ENCODE measurements at places on chromosomes 1 and 21.

GRCh38 chr1:17372955-17373354 lies 959 bp downstream of the PADI6 start:
- DNase-seq: no peak

- no peak for DNase-seq
These were observed 29.2 kb downstream of the MAPKAPK2 start for GRCh38 chr1:206713910-206714312.

DNA sequence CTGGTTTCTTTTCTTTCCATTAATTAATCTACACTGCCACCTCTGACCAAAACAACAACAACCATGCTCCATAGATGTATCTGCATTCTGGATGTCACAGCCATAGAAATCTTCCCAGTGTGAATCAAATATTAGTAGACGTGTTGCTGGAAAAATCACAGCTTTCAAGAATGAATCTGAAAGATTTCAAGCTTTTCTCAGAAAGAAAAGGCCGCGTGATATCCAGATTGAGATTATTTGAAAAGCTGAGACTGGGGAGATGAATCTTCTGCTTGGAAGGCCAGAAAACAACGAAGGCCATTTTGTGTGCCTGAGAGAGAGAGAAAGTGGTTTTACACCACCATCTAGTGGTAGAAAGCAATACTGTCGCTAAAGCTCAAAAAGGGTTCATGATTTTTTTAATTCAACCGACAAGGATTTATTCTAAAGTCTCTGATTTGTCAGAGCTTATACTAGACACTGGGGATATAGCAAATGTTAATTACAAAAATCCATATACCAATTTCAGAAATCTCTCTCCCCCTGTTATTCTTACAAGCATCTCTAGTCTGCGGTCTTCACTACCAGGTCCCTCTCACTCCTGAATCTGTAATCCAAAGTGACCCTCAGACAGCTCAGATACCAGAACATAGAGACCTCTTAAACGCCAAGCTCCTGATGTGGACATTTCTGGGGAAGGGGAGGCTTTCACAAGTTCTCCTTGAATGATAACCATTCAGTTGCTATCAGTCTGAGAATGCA lies 87.5 kb upstream of the SGIP1 start:
- peak; percentile 6 for DNase-seq

DNA sequence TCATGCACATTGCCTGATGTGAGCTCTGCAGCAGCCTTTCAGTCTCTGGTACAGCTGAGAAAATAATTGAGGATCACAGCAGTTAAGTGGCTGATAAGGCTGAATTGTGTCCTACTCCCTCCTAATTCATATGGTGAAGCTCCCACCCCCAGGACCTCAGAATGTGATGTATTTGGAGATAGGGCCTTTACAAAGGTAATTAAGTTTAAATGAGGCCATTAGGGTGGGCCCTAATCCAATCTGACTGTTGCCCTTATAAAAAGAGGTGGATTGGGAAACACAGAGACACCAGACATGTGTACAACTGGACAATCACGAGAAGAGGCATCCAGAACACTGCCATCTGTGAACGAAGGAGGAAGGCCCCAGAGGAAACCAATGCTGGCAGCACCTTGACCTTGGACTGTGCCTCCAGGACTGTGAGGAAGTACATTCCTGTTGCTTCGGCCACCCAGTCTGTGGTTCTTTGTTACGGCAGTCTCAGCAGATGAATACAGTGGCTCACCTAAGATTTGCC lies 148.1 kb downstream of the TRABD2B start:
- DNase-seq: no peak

DNA sequence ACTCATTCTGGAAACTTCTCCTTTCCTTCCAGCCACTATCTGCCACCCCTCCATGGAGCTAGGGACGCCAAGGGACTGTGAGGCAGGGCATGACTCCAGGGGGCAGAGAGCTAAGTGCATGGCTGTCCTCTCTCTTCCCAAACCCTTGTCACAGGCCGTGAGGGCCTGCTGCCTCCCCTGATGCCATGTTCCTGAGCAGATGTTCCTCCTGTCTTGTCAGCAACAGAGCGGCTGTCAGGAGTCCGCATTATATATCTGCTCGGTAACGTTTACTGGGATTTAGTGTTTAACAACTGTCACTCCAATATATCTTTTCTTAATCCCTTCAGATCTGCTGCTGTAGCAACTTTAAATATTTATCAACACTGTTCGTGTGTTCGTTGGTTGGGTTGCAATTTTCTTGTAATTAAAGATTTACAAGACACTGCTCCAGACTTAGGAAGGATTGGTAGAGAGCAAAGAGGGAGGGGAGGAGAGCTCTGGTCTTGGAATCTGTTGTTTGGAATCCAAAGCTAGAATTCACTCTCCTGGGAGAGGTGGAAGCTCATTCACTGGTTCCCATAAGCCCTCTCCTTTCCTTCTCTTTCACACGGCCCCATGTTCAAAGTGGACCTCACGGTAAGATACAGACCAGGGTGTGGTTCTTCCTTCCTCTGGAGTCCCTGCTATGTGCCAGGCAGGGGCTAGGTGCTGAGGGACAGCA lies 76.2 kb downstream of the MDM4 start:
- DNase-seq: no peak

DNA sequence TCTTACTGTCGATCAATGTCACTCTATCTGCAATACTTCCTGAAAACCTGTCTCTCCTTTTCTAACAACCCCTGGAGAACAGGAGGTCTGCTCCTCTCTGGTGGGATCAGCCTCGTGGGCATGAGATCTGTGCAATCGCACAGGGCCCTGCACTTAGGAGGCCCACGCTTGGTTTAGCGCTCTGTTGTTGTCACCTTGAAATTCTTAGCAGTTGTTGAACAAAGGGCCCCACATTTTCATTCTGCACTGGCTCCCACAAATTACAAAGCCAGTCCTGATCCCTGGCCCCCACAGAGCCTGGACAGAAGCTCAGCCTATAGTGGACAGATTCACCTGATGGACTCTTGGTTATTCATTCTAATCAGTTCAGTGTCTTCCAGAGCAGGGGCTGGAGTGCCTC lies 18.6 kb downstream of the SPOCD1 start:
- DNase-seq: no peak
